NCI-H345 (cell line): ENCODE measurements at places on chromosomes 1 and 21.

DNA sequence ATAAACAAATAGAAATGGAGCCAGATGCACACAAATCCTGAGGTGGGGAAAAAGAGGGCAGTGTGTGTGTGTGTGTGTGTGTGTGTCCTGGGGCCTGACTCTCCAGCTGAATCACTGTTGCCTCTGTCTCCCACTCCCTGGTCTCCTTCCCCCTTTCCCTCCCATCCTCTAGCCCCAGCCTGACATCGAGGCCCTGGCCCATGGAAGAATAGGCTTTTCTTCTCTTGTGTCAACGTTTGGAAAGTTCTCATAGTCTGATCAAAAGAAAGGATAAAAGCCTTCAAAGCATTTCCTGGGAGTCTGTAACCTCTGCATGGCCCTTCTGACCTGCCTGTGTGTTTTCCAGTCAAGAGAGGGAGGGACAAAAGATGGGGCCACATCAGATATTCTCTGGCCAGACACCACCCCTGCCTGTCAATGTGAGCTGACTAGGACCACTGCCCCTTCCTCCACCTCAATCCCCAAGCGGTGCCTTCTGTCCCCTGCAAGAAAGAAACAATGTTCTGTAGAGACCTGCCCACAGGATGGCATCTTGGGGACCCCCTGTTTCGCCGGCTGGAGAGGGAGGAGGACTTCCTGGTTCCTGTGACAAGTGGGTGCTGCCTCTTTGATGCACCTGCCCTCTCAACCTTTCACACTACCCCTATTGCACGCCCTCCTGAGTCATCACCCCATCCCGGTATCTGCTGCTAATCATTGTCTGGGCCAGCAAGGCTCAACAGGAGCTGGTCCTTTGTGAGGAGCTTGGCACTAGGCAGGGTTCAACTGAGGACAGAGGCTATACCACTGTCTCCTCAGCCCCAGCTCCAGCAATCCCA, 16.2 kb downstream of the KCNJ10 start:
- no peak for DNase-seq

GRCh38 chr1:173176246-173176645, 30.9 kb downstream of the TNFSF4 start:
- DNase-seq, result no peak

DNA sequence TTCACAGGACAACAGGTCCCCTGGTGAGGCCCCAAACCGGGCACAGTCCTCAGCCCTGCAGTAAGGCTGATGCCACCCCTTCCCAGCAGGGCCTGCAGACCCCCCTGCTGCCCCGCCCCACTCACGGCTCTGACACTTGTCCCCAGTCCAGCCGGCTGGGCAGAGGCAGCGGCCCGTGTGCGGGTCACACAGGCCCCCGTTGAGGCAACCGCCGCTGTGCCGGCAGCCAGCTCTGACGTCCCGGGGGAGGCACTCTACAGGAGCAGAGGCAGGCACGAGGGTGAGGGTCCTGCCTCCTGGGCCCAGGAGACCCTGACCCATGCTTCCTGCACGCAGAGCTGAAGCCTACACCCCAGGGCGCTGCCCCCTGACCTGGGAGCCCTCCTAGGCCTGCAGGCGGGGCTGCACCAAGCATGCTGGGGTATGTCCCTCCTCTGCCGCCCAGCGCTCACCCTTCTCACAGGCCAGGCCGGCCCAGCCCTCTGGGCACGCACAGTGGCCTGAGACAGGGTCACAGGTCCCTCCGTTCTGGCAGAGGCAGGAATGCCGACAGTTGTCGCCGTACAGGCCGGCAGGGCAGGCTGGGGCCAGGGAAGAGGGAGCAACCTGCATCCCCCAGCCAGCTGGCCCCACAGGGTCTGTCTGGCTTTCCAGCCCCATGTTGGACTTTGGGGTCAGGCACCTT, 43.9 kb downstream of the ARHGEF16 start:
- no peak for DNase-seq

DNA sequence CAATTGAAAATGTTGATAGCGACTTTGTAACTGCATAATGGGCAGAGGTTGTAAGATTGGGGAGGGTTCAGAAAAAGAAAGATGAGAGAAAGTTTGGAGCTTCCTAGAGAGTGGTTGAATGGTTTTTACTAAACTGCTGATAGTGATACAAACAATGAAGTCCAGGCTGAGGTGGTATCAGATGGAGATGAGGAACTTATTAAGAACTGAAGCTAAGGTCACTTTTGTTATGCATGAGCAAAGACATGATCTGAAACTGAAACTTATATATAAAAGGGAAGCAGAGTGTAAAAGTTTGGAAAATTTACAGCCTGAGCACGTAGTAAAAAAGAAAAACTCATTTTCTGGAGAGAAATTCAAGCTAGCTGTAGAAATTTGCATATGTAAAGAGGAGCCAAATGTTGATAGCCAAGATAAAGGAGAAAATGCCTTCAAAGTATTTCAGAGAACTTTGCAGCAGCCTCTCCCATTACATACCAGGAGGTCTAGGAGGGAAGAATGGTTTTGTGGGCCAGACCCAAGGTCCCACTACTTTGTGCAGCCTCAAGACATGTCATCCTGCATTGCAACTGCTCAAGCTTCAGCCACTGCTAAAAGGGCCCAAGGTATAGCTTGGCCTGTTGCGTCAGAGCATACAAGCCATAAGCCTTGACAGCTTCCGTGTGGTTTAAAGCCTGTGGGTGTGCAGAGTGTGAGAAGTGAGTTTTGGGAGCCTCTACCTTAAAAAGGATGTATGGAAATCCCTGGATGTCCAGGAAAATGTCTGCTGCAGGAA, 843.9 kb downstream of the AMY1C start:
- DNase-seq, result no peak

GRCh38 chr1:59170659-59171058, 126.2 kb upstream of the FGGY start:
- no peak for DNase-seq
